Caudate nucleus (tissue), 63 donors: ENCODE measurements at places on chromosomes 12 and 14.

DNA sequence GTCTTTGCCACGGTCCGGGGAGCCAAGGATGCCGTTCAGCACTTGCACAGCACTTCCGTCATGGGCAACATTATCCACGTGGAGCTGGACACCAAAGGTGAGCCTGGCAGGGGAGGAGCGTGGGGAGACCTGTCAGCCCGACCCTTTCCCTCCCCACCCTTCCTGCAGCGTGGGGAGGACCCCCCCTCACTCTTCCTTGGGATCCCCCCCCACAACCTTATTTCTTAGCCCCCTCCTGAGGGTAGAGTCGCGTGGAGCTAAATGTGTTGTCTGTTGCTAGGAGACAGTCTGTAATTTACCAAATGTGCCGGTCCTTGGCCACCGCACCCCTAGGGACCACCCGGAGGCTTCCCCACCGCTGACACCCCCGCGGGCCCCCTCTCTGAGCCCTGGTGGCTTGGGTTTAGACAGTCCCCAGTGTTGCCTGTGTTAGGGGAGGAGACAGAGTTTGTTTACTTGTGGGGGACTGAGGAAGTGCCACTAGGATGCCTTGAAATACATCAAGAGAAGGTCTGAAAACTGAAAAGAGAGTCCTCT, 2.3 kb downstream of the SETD1B start:
- no peak for DNase-seq

GRCh38 chr12:31491241-31491794, 99.6 kb downstream of the DENND5B start:
- DNase-seq: no peak

GRCh38 chr12:132419631-132420246, 70.2 kb upstream of the FBRSL1 start:
- DNase-seq: no peak

DNA sequence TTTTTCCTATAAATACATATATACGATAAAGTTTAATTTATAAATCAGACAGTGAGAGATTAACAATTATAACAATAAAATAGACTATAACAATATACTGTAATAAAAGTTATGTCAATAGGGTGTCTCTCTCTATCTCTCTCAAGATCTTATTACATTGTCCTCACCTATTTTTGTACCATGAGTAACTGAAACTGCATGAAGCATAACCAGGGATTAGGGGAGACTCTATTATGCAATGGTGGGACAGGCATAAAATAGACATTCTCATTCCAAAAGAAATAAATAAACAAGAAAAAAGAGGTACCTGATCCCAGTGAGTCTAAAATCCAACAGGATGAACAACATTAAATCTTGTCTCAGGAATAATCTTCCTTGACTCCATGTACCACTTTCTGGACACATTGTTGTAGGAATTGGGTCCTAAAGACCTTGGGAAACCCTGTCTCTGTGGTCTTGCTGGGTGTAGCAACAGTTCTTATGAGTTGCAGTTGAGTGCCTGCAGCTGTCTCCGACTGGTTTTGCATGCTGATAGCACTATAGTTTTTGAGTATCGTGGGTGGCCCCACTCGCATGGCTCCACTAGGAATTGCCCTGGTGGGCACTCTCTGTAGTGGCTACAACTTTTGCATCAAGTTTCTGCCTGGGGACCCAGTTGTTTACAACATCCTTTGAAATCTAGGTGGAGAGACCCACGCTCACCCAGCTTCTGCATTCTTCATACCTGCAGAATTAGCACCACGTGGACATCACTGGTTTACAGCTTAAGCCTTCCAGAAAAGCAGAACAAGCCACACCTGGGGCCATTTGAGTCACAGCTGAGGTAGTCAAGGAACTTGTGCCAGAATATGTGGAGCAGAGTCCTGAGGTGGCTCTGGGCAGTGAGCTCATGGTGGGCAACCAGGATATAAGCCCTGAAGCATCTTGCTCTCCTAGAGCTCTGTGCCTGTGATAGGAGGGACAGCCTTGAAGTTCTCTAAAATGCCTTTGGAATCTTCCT, 204.7 kb downstream of the KITLG start:
- DNase-seq: no peak

- DNase-seq: no peak
Measured at GRCh38 chr12:65825183-65825506, 862 bp downstream of the HMGA2 start.
